ENCODE measurements at places on chromosomes 6 and 20. TPM values are rescaled to one million over a fixed set of nuclear protein-coding genes. Genes with fewer than 3 reads are reported as not detected.

Gene TNF
- not detected for total RNA-seq

Gene HLA-DRB1
- total RNA-seq: not detected

Gene SGK2
- 6.6 TPM for total RNA-seq

Gene MOG
- total RNA-seq: not detected

Gene ULBP1
- 0.86 TPM for total RNA-seq

Gene UBE2C
- total RNA-seq: 304 TPM

Gene CYP21A2
- total RNA-seq: not detected
